Right renal cortex interstitium (tissue), 3 donors: ENCODE measurements at places on chromosomes 7 and 10. TPM values are rescaled to one million over a fixed set of nuclear protein-coding genes. Genes with fewer than 3 reads are reported as not detected.

The LRIT1 gene
- polyA plus RNA-seq: not detected

- no peak for DNase-seq
These were observed 35.6 kb upstream of the TCF7L2 start for GRCh38 chr10:112914288-112914952.

GRCh38 chr7:3176112-3177000 is 124.7 kb upstream of the SDK1 start:
- DNase-seq: no peak

DNA sequence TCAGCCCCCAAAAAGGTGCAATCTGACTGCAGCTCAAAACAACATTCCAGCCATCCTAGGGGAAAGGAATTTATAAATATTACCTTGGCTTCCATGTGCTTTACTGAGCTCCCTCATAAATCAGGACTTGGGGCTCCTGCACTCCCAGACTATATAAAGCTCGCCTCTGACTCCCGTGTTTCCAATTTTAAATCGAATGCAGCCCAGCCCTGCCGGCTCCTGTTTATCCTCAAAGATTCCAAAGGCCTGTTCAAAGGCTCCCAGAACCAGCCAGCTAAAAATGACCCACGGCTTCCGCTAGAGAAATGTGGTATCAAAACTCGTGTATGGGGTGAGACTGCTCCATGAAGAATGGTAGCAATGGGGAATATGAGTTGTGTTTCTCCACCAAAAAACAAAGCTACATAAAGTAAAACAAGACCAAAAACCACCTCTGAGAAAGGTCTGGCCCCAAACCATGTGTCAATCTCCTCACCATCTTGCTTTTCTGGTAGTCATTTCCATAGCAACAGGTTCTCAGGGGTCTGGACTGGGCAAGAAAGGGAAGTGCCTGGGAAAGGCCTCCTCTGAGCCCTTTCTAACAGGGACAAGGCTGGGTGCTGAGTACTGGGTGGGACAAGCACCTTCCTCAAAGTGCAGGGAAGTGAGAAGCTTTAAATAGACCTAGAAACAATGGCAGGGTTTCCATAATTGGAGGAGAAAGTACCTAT is 5.1 kb downstream of the CALML3 start:
- DNase-seq: no peak

GRCh38 chr10:79318369-79318768 is 28.9 kb upstream of the PPIF start:
- no peak for DNase-seq
